Amniotic stem cell (primary cell): ENCODE measurements at places on chromosomes 3 and 15.

- DNase-seq: no peak
Observed at GRCh38 chr15:69450968-69451695, 1.5 kb upstream of the RPLP1 start.

DNA sequence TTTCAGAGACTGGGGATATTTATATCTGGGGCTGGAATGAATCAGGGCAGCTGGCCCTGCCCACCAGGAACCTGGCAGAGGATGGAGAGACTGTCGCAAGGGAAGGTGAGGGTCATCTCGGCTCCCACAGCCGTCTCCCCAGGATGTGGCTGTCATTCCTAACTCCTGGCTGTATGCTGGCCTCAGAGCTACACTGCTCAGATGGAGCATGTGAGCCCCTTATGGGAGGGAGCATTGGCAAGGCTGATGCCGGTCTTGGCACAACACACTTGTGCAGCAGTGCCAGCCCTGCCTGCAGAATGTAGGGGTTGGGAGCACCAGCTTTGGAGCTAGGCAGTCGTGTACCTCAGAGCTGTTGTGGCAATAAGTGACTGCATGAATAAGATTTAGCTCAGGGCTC is 5.2 kb downstream of the RCCD1 start:
- DNase-seq: no peak

DNA sequence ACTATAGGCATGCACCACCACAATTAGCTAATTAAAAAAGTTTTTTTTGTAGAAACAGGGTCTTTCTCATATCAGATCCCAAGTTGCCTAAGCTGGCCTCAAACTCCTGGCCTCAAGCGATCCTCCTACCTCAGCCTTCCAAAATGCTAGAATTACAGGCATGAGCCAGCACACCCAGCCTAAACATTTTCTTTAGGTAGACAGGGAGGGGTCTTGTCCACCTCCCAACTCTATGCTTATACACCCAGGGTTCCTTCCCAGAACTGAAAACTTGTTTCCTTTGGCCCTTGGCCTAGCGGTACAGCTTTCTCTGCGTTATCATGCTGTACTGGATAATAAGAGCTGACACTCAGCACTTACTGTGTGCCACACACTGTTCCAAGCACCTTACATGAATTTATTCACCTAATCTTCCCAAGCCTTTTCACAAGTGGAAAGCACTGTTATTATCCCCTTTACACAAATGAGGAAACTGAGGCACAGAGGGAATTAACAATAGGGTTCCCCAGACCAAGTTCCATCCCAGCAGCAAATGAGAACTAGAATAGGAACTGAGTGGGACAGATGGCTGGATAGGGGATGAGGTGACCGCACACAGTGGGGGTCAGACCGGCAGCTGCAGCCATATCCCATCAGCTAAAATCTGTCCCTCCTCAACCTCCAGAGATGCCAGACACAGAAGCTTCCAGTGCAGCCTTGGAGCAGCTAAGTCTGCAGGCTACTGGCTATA is 150.8 kb downstream of the MEGF11 start:
- no peak for DNase-seq

DNA sequence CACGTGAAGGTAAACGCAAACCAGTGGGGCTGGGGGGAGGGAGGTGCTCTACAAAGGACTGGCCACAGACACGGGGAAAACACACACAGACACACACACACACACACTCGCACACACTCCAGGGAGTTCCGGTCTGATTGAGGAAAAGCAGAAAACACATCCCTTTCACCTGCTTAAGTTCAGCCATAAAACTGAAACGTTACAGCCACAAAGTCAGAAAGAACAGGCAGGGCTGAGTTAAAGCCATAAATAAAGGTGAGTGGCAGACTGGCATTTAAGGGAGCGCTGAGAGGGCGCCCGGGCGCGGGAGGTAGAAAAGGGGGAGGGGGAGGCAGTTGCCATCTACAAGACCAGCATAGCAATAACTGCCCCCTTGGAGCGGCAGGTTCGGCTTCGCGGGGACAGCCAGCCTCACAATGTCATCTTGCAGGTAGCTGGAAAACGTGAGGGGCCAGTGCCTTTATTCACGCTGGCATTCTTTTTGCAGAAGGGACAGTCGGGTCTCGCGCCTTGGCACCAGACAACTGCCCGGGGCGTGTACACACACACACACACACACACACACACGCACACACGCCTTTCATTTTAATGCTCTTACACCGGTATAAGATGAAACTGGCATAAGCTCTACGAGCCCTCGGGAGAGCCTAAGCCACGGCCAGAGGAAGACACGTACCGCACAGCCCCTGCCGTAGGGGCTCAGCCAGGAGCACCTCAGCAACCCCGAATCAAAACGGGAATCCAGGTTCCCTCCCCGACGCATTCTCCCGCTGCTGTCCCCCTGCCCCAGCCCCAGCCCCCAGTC is 866 bp downstream of the TNIK start:
- DNase-seq: no peak

GRCh38 chr3:148698190-148698810 is 597 bp downstream of the AGTR1 start:
- no peak for DNase-seq

DNA sequence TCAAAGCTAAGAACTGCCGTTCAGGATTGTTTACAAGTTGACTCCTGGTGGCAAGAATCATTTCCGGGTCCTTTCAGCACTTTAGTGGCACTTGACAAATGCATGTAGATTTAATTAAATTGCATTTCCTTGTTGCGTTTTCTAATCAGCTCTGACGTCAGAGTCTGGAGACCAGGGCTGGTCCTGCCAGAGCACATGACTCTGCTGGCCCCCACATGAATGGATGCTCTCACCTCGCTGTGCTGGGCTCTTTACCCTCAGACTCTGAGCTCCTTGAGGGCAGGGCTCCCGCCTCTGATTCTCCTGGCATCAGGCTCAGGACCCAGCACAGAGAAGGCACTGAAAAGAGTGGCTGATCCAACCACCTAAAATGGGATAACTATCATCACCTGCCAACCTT is 69.4 kb downstream of the FEM1B start:
- no peak for DNase-seq

DNA sequence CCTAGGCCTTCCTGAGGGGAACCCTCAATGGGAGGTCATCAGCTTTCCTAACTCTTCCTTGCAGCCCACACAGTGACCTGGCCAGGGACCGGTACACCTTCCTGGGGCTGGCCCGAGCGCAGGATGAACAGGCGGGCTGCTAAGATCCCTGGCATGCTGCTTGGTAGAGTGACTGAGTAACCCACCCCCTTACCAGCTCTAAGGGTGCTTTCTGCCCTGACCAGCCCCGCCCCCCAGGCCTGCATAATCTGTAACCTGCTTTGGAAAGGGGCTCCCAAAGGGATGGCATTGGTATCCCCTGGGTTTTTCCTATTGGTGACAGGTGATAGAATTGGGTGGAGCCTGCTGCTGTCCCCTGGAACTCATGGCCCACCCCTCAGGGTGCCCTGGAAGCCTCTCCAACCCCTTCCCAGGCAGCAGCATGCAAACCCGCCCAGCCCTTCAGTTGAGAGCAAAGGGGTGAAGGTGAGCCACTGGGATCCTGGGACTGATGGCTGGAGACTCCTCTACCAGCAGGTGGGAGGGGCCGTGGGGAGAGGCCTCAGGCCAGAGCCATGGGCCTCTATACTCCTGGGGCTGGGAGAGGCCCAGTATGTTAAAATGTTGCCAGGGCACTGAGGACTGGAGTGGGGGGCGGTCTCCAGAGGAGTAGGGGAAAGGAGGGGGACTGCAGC is 11.1 kb upstream of the KIF7 start:
- DNase-seq: no peak

GRCh38 chr3:13343601-13344000 is 76.5 kb downstream of the NUP210 start:
- DNase-seq: no peak

- no peak for DNase-seq
Observed at GRCh38 chr3:61563313-61564271, 2.2 kb downstream of the PTPRG start.

DNA sequence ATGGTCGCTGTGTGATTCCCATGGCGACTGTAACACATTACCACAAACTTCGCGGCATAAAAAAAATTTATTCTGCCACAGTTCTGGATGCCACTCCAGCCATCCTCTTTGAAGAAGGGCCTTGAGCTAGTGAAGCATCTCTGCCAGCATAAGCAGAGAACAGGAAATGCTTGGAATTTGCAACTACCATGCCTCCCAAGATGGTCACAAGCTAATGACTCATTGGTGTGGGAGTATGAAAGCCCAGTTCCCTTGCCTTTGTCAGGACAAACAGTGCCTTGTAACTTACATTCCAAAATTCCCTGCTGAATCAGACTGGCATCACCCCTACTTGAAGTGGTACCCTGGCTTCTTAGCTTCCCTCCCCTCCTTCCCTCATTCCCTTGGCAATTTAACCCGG is 129.7 kb downstream of the PROS1 start:
- DNase-seq: peak; percentile 22

GRCh38 chr3:69085168-69085832 is 563 bp downstream of the ARL6IP5 start:
- no peak for DNase-seq

DNA sequence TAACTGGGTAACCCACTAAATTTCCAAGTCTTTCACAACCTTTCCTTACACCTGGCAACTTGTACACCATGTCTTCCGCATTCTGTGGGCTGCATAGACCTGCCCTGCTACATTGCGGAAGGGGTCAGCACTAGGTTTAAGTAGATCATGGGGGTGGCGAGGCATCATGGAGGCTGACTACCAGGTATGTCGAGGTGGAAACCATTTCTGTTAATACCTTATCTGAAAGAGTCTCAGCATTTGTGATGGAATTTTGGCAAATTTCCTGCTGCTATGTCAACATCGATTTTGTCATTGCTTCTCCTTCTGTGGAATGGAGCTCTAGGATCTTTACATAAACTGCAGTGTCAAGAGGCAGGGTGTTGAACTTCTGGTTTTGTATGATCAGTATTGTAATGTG is 187.2 kb downstream of the GHSR start:
- no peak for DNase-seq

- peak; percentile 19 for DNase-seq
Observed at GRCh38 chr3:123678108-123678511, 93.3 kb upstream of the HACD2 start.

DNA sequence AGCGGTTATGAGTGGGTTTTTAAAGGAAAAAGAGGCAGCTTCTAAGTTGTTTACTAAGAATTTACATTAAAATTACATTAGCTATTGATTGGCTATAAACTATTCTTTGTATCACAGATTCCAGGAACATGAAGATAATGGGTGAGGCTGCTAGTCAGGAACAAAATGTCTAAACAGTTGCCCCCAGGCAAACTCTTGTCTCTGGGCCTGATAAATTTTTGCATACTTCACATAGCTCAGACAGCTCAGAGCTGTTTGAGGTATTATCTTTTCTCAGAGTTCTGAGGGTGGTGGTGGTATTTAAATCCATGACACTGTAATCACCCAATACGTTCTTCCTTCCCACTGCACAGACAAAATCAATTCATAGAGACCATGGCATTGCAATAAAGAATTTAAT is 2.1 kb upstream of the HACD2 start:
- DNase-seq: peak; percentile 24

GRCh38 chr3:37823189-37823588 is 38.5 kb upstream of the CTDSPL start:
- no peak for DNase-seq
